ENCODE measurements at places on chromosomes 3 and 15.

DNA sequence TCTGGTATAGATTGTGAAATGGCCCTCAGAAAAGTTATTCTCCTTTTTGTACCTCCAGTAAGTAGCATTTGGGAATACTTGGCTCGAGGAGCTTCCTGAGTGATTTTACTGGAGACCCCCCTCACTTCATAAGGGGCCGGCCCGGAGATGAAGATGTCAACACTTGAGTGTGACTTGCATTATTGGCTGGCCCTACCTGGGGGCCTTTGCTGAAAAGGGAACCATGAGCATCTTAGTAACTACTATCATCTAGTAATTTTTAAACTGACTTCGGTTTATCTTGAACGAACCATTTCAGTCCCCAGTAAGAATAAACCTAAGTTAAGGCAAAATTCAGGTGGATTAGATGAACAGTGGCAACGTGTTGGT, 1.3 kb downstream of the FAIM start:
- no peak for DNase-seq

- DNase-seq: no peak
Observed at GRCh38 chr3:187521546-187521945, 148.6 kb downstream of the SST start.

GRCh38 chr3:116135457-116136085, 309.7 kb downstream of the LSAMP start:
- DNase-seq: peak; percentile 85

DNA sequence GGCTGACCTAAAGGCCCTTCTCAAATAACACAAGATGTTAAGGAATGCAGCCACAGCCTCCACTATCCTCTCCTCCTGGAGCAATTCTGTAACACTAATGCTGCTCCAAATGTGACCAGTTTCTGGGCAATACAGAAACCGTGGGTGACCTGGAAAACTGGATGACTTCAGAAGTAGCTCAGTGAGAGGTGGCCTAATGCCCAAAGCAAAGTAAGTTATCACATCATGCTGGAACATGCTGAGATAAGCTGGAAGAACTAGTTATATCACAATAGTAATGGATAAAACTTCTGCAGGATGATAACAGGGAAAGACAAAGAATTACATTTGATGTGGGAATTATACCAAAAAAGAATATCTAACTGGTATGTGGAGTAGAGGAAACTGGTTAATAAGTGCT, 72.0 kb downstream of the DHX30 start:
- no peak for DNase-seq

DNA sequence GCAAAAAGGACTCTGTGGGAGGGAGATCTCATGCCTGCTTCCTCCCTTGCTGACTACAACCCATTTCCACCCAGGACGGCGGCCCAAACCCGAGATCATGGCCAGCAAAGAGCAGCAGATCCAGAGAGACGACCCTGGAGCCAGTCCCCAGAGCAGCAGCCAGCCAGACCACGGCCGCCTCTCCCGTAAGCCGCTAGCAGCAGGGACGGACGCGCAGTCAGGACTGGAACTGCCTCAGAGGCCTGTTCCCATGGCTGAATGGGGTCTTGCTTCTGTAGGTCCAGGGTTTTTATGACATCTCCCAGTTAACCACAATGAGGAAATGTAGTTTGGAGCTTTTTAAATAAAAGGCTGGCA, 67.2 kb downstream of the BOC start:
- no peak for DNase-seq

- no peak for DNase-seq
Observed at GRCh38 chr3:14884665-14885064, 62.7 kb upstream of the NR2C2 start.

GRCh38 chr3:70360979-70361760, 48.7 kb upstream of the MDFIC2 start:
- peak; percentile 10 for DNase-seq

DNA sequence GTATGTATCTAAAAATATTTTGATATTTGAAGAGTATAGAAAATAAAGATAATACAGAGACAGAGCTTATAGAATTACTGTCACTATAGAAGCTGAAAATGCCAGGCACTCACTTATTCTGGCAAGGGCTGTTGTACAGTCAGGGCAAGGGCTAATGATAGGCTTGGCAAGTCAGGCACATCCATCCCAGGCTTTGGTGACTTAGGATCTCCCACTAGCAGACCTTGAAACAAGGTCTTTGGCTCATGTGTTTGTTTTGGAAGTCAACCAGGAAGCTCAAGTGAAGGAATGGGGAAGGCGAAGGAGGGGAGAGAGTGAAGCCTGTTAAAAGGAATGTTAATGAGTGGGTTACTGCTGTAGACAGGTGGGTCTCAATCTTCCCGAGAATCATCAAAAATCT, 199.1 kb upstream of the SUCLG2 start:
- no peak for DNase-seq

DNA sequence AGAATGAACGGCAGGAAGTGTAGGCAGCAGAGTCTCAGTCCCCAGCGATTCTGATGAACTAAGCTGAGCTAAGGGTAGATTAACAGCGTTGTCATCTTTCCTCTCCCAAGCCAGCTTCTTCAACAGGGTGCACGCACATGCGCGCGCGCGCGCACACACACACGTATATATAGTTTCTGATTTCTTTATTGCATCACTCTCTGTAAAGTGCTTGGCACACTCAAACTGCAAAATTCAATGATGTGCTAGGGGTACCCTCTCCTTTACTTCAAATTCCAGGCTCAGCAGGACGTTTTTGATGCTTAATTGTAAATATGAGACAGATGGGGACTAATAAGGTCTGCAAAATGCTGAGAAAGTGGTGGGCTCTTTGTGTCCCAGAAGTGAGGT, 26.1 kb upstream of the VPS8 start:
- no peak for DNase-seq

- DNase-seq: no peak
Observed at GRCh38 chr3:8307545-8308110, 194.0 kb upstream of the LMCD1 start.

DNA sequence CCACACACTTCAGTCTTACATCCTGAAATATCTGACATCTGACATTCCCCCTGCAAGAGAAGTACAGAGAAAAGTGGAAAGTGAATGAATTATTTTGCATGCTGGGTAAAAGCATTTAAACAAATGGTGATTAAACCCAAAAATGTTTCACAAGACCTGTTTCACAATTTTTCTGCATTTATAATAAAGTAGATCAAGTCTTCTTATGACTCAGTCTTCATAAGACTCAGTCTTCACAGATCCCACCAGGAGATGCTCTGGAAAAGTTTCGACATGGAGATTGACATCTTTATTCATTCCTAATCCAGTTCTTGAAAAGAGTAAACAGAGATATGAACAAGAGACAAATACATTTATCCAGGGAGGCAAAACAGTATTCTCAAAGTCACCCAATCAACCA, 13.2 kb upstream of the EDC3 start:
- peak; percentile 24 for DNase-seq

DNA sequence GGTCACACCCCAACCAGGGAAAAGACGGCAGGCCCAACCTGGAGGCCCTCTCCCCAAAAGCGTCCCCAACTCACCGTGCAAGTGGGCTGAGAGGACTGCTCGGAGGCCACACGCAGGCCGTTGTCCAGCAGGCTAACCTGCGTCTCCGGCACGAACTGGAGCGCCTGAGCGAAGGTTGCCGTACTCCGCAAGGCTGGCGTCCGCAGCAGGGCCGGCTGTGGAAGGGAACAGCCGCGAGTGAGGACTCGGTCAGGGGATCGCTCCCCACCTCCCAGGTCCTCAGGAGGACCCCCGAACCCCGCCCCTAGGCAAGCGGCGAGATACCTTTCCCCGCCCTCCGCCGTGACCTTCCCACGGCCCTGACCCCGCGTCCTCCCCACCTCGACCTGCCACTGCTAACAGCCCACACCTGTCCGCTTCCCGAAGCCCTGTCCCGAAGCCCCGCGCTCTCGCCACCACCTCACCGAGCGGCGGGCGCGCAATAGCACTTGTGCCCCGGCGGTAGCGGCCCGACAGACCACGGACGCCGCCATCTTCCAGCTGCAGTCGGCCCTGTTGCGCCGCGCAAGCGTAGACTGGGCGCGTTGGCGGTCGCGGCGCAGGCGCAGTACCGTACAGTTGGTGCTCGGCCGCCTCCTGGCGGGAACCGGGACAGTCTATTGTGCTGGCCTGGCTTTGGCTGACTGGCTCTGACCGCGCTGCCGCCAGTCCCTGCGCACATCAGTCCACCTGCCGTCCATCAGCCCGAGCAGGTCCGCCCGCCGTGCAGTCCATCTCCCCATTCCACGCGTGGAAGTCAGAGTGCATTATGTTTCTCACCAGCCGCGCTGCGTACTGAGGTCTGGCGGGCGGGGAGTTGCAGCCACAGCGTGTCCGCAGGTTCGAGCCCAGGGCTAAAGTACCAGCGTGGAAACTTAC, at the start of gene UQCRC1:
UQCRC1 (minus strand) TSS at position 559 of the 918 bp plus-strand sequence; CDS start at position 533, 26 bp downstream.
- peak; percentile 82 for DNase-seq

DNA sequence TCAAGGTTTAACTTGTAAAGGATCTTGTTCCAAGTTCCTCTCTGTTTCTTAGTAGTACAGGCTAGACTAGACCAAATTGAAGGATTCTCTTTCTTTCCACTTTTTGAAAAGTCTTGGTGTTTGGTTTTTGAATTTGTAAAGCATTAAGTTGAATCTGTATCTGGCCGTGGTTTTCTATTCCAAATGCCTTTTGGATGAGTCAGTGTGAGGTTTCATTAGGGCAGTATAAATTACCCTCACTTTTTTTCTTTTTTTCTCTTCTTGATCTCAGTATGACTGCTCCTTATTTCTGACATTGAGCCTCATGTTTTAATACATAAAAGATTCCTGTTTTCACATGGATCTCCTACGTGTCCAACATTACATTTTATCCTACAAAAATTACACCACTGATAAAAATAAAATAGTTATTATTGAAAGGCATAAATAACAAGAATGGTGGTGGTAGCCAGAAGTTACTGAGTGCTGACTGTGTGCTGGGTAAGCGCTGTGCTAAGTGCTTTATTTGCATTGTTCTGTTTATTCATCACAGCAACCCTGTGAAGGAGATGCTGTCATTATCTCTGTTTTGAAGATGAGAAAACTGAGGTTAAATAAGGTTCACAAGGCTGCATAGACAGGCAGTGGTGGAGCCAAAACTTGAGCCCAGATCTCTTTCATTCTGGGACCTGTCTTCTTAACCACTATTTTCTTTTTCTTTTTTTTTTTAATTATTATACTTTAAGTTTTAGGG, 48.3 kb downstream of the MITF start:
- peak; percentile 74 for DNase-seq

DNA sequence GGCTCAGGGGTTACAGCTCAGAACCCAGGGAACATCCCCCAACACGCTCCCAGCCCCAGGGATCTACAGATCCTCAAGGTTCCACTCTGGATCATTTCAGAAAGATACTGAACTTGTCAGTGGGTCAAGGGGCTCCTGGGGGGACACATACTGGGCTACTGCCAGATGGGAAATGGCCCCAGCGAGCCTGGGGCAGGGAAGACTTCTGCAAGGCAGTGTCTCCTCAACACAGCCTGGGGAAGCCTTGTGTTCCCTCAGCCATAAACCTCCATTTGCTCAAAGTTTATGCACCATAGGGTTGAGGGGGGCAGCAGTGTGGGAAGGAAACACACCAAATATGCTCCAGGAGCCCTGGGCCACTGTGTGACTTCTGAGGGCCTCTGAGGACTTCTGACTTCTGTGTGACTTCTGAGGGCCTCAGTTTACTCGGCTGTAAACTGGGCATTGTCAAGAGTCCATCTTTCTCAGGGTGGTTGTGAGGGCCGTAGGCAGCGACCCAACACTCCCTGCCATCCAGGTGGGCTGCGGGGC, 58.4 kb downstream of the IQSEC1 start:
- no peak for DNase-seq

- no peak for DNase-seq
Observed at GRCh38 chr15:57305009-57305408, 71.3 kb upstream of the CGNL1 start.

GRCh38 chr3:79361748-79362378, 405.9 kb downstream of the ROBO1 start:
- DNase-seq: peak; percentile 28

DNA sequence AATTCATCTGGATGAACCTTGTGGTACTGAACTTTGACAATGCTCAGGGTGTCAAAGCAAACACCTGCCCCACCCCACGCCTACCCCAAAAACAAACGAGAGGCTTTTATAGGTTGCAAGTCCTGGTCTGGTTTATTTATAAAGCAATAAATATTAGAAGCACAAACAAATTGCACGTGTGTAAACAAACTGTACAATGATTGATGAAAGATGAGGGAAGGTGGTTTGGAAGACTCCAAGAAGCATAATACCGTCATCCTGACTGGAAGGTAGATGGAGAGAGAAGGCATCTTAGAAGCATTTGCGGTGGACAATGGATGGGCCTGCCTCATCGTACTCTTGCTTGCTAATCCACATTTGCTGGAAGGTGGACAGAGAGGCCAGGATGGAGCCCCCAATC, 5.2 kb downstream of the ACTC1 start:
- no peak for DNase-seq

GRCh38 chr15:72584006-72584405, 70.5 kb upstream of the GOLGA6B start:
- DNase-seq: no peak

DNA sequence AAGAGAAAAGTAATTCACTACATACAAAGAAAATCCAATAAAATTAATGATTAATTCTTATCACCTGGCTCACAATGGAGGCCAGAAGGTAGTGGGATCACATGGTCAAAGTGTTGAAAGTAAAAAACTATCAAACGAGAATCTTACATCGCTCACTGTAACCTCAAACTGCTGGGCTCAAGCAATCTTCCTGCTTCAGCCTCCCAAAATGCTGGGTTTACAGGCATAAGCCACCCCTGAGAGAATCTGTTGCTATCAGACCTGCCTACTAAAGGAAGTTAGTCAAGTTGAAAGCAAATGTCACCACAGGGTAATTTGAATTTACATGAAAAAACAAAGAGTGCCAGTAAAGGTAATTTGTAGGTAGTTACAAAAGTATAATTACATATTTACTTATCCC, 103.3 kb downstream of the PCCB start:
- no peak for DNase-seq

DNA sequence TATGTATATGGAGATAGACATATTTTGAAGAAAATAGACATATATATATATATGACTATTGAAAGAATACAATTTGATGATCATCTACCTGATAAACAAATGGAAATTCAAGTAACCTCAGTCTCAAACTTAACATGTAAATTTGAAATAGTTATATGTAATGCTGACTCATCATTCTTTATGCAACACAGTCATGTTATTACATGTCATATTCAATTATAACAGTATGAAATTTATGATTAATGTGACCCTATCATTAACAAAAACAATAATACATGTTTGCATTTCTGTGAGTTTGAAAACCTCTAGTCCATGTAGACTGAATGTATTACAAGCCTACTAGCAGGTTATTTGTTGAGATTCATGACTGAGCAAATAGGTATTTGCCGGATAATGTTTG, 204.1 kb downstream of the CADM2 start:
- DNase-seq: no peak

GRCh38 chr3:69536306-69537020, 150.6 kb upstream of the FRMD4B start:
- DNase-seq: no peak

- peak; percentile 54 for DNase-seq
Observed at GRCh38 chr3:114496021-114496434, 202.2 kb downstream of the TIGIT start.

GRCh38 chr15:74889390-74889882, 406 bp upstream of the MPI start:
- DNase-seq: no peak
